Mammary microvascular endothelial cell (primary cell): ENCODE measurements at places on chromosomes 7 and 10. TPM values are rescaled to one million over a fixed set of nuclear protein-coding genes. Genes with fewer than 3 reads are reported as not detected.

The SFTPA1 gene
- total RNA-seq, result not detected in 2 replicates

The XRCC2 gene
- 4.7 and 6.5 TPM in 2 replicates for total RNA-seq

The CLEC2L gene
- not detected in 2 replicates for total RNA-seq

The PSTK gene
- total RNA-seq, result 3.0 and 3.6 TPM in 2 replicates

The SLC29A4 gene
- 0.67 and 1.2 TPM in 2 replicates for total RNA-seq

The SPDYE11 gene
- not detected in 2 replicates for total RNA-seq
